ENCODE measurements at places on chromosomes 12 and 14.

DNA sequence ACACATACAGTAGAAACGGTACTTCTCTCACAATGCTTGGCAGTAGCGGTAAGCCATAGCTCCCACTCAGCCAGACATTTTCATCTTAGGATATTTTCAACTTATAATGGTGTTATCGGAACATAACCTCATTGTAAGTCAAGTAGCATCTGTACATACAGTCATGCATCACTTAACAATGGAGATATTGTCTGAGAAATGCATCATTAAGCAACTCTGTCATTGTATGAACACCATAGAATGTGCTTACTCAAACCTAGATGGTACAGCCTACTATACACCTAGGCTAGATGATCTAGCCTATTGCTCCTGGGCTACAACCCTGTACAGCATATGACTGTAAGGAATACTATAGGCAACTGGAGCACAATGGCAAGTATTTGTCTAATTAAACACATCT, 40.8 kb downstream of the RPS6KA5 start:
- DNase-seq = no peak

- no peak for DNase-seq
These were observed 92.8 kb downstream of the LRFN5 start for GRCh38 chr14:41699486-41699885.

DNA sequence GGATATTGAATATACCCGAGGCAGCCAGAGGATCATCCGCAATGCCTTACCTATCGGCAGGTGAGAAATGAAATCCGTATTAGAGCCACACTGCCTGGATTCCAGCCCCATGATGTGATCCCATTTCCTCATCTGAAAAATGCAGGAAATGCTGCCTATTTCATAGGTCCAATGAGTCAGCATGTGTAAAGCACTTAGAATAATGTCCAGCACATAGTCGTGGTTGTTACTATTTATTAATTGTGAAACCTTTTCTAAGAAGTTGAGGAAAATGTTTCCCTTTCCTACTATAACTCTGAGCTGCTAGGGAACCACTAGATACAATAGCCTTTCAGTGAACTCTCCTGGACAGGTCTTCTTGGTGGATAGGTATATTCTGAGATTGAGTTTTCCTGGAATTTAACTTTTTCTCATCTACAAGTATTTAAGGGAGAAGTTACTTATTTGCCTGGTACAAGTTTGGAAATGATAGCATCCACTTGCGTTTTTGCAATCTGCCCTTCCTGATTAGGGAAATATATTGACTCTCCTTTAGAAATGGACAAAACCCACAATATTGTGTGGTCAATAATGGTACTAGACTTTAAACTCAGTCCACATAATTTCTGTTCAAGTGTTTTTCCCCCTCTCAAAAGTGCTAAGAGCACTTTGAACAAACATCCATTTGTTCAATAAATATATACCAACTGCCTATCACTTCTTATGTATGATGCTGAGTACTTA, 12.2 kb downstream of the POLR3B start:
- DNase-seq = no peak

DNA sequence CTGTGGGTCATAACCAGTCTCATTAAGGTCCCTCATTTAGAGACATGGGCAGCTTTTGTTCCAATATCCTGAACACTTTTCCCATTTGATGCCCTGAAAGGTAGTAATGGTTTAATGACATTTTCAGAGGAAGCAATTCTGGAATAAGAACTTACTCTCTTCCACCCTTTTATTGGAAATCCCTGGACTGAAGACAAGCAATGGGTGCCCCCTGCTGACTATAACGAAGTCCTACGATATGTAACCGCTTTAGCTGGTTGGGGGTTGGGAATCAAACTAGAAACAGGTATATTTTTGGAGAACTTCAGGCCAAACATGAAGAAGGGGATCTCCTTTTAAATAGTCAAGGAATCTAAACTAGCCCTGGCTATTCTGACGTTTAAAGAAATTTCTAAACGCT, 20.5 kb downstream of the SARNP start:
- DNase-seq = no peak

- no peak for DNase-seq
These were observed 17.8 kb downstream of the EEA1 start for GRCh38 chr12:92911339-92911738.

- no peak for DNase-seq
These were observed 352.2 kb downstream of the TMEM121 start for GRCh38 chr14:105878554-105878953.

- DNase-seq = no peak
These were observed 166.9 kb upstream of the LRIG3 start for GRCh38 chr12:59087077-59087673.

DNA sequence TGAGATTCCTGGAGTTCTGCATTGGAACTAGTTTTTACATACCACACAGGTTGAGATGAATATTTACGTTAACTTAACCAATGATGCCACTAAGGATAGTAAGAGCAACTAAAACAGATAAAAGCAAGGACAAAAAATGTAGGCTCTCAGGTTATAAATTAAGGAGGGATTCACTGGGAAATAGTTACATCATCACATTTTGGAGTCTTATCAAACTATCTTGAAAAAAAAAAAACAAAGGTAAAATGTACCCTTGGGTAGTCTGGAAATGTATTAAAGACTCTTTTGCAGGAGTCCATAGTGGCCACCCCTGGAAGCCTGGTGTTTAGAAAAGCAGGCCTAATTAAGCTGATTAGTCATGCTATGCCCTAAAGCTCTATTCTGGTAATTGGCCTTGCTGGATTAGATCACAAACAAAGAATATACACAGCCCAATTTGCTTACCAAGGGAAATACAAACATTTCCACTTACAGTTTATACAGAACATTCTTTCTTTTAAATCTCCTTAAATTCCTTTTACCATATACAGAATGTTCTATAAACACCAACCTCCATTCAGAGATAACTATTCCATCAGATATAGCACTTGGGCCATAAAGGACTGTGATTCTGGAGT, 39.3 kb downstream of the SLC25A47 start:
- DNase-seq = no peak

DNA sequence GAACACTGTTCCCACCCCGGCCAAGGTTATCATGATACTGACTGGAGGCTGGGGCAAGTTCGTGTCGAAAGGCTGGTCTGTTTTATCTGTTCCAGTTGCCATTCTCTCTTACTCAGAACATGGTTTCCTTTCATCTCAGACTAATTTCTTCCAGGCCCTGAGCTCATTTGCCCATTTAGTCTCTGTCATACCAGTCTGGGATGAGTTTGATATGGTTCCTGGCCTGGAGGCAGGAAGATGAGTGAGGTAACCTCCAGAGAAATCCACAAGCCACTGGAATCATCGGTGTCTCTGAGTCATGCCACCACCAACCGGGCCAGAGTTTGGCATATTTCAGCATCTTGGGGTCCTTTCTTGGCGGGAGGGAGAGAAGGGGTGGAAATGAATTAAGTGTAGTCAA, 114.7 kb downstream of the NTF3 start:
- no peak for DNase-seq

- DNase-seq = no peak
These were observed at the start of gene SLC17A8 for GRCh38 chr12:100356644-100357223. Gene SLC17A8 (plus strand): TSS chr12:100357074. CDS start chr12:100357392, 318 bp downstream.

GRCh38 chr14:32230181-32230580, 27.1 kb upstream of the RNU6-8 start:
- no peak for DNase-seq

Data from activated CD8-positive, alpha-beta memory T cell treated with anti-CD3 and anti-CD28 coated beads for 1 hour (primary cell).